Breast epithelium (tissue), 4 donors: ENCODE measurements at places on chromosomes 5 and 9.

DNA sequence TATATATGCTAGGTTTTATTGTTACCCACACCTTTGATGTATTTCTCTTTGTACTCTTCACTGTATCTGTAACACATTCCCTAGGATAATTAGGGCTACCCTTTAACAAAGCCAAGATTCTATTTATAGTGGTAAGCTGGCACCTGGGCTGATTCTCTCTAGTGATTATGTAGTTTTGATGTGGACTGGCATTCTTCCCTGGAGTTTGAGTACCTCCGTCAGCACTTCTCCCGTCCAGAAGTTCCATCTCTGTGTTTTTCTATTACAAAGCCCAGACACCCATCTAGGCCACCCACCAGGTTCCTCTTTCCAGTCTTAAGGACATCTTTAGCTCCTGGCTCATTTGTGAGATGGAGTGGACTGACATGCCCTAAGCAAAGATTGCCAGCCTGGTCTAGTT lies 55.9 kb upstream of the CDKN2B start:
- DNase-seq, result no peak

- DNase-seq, result no peak
These were observed 3.8 kb upstream of the ELAVL2 start for GRCh38 chr9:23829580-23830475.

DNA sequence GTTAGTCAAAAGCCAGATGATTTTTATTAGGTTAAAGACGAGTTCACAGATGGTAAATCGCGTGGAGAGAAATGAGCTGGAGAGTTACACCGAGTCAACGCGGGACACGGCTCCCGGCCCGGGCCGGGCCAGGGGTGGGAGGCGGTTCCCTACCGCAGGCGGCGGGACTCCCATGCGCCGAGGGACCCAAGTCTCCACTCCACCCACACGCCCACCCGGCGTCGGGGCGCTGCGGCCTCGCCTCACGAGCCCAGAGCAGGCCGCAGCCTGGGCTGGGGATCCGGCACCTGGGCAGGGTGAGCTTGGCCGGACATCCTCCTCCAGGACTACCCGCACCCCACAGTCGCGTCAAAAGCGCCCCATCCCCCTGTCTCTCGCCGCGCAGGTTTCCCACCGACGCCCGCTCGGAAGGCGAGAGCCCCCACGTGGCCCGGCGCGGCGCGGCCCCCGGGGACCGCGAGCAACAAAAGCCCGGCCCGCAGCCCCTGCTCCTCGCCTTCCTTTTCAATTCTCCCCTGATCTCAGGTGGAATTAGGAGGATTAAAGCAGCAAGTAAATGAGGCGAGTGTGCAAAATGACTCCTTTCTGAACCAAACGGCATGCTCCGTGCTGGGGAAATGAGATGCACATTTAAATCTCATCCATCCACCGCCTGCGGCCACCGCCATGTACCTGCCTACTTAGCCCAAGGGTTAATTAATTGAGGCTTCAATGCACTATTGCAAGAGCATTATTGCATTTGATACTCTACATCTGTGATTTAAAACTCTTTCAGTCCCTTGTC lies 196.5 kb upstream of the TBCA start:
- DNase-seq, result no peak

- DNase-seq, result no peak
These were observed 238.2 kb downstream of the NR3C1 start for GRCh38 chr5:143165049-143165880.

DNA sequence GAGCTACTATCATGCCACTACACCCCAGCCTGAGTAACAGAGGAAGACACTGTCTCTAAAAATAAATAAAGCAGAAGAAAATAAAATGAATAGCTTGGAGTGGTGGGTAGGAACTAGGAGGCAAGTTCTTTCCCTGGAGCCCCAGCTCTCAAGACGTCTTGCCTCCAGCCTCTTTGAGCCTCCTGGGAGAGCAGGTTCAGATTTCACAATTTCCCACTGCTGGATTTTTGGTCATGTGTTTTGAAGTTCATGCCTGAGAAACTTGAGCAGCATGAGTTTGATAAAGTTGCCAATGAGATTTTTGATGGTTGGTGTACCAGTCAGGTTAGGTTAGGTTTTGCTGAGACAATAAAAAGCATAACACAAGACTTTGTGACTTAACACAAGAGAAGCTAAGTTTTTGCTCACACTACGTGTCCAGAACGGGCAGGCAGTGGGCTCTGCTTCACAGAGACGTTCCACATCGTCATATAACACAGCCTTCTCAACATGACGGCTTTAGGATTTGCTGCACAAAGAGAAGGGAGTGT lies 4.1 kb upstream of the CCDC69 start:
- DNase-seq, result no peak

DNA sequence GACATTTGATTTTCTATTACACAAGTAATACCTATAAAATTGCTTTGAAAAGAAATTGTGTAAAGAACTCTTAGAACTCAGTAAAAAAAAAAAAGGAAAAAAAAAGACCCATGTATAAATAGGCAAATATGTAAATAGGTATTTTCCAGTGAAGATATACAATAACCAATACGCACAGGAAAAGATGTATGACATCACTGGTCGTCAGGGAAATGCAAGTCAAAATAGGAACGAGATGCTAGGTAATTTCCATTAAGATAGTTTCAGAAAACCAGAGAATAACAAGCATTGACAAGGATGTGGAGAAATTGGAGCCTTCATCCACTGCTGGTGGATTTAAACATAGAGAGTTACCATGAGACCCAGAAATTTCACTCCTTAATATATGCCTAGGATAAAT lies 708.8 kb downstream of the MTRR start:
- no peak for DNase-seq

GRCh38 chr5:52809884-52810283 lies 22.2 kb downstream of the ITGA1 start:
- no peak for DNase-seq

DNA sequence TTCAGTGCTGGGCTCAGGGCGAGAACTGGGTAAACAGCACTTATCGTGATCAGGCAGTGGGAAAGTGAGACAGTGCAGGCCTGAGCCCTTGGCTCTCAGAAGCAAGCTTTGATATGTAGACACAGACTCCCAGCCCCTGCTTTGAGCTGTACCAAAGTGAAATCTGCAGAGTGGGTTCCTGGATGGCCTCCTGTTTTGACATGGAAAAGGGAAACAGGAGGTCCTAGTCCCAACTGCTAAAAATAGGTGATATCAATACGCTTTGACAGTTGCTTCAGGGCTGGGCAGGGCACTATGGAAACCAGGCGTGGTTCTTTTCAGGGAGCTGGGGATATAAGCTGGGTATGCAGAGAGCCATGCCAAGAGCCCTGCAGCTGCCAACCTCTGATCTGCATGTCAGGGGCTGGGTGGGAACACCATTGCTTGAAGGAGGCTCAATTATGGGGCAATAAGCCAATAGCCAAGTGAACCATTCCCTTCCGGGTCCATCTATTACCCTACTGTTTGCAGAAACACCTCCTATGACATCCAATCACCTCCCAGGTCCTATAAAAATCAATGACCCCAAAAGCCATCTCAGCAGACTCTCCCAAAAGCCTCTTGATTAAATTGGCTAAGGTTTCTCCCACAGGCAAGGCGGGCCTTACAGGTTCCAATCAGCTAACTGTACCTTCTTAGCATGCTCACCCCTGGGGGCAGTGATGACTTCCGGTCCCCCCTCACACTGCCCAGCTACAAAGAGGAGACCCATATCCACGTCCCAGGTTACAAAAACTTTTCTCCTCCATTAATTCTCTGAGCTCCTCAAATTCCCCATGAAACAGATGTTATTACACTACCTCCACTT lies 45.8 kb downstream of the EPB41L4B start:
- DNase-seq, result no peak

DNA sequence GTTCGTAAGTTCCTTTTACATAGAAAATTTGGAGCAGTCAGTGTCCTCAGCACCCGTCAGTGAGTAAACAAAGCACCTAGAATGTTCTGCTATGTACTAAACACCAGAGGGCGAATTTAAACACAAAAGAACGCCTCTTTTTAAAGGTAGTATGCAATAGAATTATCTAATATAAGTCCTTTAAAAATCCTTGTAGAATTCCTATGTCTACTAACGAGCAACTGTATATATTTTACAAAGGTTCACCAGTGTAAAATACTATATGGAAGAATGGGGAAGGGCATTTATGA lies 499 bp upstream of the TMEM232 start:
- DNase-seq, result no peak

- no peak for DNase-seq
These were observed 138.5 kb downstream of the MPDZ start for GRCh38 chr9:13140843-13141592.

GRCh38 chr9:115138151-115138550 lies 20.2 kb upstream of the TNC start:
- DNase-seq, result no peak

DNA sequence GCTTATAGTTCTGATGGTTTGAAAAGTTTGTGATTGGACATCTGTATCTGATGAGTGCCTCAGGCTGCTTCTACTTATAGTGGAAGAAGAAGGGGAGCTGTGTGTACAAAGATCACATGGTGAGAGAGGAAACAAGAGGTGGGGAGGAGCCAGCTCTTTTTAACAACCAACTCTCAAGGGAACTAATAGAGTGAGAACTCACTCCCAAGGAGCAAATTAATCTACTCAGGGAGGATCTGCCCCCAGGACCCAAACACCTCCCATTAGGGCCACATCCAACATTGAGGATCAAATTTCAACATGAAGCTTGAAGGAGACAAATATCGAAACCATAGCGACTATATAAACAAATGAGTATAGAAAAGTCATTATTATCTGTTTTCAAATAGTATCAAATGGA lies 64.7 kb upstream of the PRLR start:
- no peak for DNase-seq

DNA sequence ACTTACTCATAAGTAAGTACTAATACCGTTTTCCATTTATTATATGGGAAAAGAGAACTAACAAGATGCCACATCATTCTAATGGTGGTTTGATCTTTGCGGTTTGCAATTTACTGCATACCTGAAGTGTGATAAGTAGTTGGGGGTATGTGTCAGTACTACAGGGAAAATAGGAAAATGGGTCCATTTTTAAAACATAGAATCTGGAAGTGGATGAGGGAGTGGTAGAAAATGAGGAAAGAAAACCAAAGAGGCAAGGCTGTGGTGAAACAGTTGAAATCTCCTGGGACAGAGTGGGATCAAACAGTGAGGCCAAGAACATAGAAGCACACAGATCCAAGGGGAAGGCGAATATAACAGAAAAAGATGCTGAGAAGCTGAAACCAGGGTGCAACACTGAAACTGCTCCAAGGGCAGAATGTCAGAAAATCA lies 6.7 kb downstream of the ADAMTSL1 start:
- no peak for DNase-seq

- DNase-seq, result no peak
These were observed 61.2 kb downstream of the FYB1 start for GRCh38 chr5:39158127-39158593.

GRCh38 chr5:180021900-180022299 lies 49.7 kb downstream of the RNF130 start:
- DNase-seq, result no peak

GRCh38 chr5:68189171-68189570 lies 26.4 kb upstream of the PIK3R1 start:
- no peak for DNase-seq

- DNase-seq, result no peak
These were observed 155.0 kb downstream of the TMEM167A start for GRCh38 chr5:82922086-82922734.

DNA sequence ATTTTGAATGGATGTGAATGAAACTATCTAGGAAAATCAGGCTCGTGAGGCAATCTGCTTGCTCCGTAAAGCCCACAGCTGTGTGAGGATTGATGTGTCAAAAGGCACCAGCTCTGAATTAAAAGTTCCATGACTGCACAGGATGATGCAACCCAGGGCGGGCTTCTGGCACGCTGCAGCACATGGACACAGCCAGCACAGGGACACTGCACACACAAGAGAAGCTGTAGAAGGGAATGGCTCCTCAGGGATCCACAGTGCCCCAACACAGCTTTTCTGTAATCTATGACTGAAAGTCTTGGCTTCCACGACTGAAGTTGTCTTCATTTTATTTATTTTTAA lies 151.0 kb downstream of the GCNT1 start:
- no peak for DNase-seq

GRCh38 chr5:80230269-80230992 lies 25.4 kb downstream of the SERINC5 start:
- no peak for DNase-seq

DNA sequence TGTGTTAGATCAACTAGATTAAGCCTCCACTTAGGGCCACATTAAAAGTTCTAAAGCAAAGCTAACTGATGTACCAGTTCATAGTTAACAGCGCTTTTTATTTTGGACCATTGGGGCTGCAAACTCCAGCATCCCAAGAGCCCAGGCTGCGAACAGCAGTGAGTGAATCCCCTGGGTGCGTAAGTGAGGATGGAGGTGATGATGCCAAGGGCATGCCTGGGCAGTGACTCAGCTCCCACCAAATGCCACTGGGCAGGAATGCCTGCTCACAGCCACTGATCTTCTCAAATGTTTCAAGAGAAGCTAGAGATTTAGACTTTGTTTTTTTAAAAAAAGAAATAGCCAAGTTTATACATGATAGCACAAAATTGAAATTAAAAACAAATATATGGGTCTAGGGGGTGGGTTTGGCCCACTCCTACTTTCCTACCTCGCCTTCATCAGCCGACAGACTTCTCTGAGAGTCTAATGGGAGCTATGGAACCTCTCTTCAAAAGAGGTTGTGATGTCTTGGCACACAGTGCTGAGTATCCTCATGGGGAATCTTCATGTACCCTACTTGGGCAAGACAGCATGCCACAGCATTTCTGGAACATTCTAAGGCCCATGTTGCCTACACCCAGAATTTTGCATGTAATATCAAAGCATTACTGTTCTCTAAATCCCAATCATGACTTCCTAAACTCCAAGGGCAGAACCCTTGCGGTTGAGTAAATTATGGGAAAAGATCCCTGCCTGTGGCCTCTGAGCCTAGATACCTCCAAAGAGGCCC lies 398.1 kb downstream of the EBF1 start:
- no peak for DNase-seq

DNA sequence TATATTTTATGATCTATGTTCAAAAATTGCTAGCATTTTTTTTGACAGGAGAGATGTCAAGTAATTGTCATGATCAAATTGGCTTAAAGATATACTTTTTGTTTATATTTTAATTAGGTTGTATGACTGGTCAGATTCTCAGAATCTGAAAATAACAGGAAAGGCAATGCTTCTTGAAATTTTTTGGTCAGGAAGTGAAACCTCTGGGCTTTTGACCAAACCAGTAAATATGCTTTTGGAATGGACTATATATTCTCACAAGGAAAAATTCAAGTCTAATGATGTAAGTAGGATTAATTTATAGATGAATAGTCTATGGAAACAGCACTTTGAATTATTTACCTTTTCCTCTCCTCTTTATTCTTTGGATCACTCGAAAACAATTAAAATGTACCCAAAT lies 52.3 kb downstream of the SLF1 start:
- no peak for DNase-seq
